ENCODE measurements at places on chromosomes 5 and 9.

DNA sequence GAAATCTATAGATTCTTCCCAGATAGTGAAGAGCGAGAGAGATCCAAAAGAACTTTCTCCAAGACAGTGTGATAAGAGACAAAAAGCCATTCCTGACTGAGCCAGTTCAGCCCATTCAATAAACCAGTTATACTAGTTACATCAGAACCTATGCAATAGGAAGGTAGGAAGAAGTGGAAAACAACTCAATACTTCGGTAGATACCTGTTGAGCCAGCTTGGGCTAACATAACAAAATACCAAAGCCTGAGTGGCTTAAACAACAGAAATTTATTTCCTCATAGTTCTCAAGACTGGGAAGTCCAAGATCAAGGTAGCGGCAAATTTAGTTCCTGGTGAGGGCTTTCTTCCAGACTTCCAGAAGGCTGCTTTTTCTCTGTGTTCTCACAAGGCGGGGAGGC lies 214.5 kb upstream of the GRAMD2B start:
- DNase-seq: no peak

GRCh38 chr5:54702470-54702869 lies 184.9 kb downstream of the SNX18 start:
- DNase-seq: no peak

GRCh38 chr9:14296495-14297113 lies 17.3 kb downstream of the NFIB start:
- DNase-seq: no peak

DNA sequence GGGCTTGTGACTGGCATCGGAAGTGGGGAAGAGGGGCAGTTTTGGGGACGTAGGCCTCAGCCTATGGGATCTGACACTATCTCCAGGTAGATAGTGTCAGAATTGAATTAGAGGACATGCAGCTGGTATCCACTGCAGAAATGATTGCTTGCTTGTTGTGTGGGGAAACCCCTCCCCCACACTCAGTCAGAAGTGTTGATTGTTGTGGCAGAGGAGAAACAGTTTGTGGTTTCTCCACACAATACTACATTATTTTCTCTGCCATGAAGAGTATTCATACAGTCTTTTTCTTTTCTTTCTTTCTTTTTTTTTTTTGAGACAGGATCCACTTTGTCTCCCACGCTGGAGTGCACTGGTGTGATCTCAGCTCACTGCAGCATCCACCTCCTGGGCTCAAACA lies 113.9 kb downstream of the ARRDC3 start:
- DNase-seq: no peak

DNA sequence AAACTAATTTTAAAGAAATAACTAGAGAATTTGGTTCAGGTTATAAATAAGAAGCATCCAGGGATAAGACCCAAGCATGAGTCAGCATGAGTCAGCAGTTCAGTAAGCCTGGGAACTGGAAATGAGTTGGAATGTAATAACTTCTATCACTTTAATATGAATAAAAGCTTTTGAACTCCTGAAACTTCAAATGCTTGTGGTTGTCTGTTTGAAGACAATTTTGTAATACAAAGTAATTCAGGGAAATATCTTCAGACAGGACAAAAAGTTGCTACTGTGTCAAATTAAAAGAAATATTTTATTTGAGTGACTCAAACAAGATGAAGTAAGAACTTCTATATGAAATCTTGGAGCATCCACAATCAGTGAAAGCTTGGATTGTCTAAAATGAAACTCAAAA lies 331.2 kb upstream of the DAB2 start:
- DNase-seq: peak; percentile 98

DNA sequence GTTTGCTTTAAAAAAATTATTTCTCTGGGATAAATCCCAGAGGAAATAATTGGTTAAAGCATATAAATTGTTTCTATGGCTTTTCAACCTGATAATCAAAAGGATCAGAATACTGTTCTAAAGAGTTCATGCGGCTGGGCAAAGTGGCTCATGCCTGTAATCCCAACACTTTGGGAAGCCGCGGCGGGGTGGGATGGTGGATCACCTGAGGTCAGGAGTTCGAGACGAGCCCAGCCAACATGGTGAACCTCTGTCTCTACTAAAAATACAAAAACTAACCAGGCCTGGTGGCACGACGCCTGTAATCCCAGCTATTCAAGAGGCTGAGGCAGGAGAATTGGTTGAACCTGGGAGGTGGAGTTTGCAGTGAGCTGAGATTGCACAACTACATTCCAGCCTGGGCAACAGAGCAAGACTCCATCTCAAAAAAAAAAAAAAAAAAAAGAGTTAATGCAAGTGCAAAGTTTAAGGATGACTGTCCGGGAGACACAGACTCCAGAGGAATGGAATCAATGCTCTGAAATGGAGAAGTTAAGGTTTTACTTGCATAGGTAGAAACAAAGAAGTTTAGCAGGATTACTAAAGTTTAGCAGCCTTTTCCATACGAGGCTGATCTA lies 16.6 kb upstream of the GRHPR start:
- no peak for DNase-seq

DNA sequence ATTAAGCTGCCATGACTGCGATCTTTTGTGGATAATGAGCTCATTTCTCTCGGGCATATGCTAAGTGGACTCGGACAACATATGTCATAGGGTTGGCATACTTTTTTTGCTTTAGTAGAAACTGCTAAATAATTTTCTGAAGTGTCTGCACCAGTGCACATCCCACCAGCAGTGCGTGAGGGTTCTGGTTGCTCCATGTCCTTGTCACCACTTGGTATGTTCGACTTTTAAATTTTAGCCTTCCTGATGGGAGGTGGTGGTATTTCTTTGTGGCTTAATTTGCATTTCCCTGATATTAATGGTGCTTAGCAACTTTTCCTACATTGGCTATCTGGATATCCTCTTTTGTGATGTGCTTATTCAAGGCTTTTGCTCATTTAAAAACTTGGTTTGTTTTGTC lies 57.8 kb upstream of the NRARP start:
- DNase-seq: no peak

- no peak for DNase-seq
These were observed 183.3 kb upstream of the DMAC1 start for GRCh38 chr9:7982907-7983306.

GRCh38 chr5:79168031-79168430 lies 56.4 kb downstream of the BHMT start:
- DNase-seq: no peak

- no peak for DNase-seq
These were observed 24.7 kb upstream of the TIFAB start for GRCh38 chr5:135476615-135477581.

GRCh38 chr5:171258737-171259415 lies 50.2 kb upstream of the TLX3 start:
- no peak for DNase-seq

DNA sequence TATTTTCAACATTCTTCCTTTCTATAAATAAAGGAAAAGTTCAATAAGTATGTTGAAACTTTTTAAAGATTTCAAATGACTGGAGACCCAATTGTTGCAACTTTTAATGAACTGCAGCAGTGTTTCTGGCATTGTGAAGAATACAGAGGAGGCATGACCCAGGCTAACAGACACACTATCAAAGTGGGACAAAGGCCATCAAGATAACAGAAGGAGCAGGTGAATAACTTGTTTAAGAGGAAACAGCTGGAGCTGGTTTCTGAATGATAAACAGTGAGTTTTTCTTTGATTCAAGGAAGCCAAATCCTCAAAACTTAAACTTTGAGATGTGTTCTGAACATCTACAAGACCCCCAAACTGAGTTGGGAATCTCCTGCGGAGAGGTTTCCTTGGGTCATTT lies 734.6 kb downstream of the TLR4 start:
- DNase-seq: no peak

DNA sequence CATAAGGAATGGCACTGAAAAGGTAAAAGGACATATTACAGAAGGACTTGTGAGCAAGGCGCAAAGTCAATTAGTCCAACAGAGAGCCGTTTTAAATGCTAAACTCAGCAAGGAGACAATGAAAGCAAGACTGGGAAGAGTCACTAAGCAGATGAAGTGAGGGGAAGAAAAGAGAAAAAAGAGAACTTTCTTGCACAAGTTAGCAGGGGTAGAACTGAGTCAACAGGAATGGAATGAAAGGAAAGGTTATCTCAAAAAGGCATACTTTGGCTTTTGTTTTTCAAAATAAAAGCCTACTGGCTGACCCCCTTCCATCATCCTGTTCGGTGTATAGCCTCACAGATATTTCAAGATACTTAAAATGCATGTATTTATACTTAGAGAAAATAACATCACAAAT lies 75.0 kb downstream of the NR6A1 start:
- DNase-seq: peak; percentile 30

- DNase-seq: no peak
These were observed 349.0 kb upstream of the FAM174A start for GRCh38 chr5:100186181-100186580.

DNA sequence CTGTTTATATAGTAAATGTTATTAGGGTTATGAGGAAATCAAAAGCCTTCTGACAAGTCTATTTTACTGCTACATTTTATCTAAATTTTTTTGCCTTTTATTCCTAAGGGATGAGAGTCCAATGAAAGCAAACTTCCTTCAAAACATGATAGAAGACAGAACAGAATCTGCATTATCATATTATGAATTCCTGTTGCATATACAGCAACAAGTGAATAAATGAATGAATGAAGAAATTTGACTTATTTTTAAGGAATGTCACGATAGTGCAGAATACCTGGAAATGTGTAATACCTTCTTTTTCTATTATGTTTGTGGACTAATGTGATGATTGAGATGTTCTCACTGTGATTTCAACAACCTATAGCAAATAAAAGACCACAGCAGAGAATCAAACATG lies 13.5 kb upstream of the CAMLG start:
- no peak for DNase-seq

DNA sequence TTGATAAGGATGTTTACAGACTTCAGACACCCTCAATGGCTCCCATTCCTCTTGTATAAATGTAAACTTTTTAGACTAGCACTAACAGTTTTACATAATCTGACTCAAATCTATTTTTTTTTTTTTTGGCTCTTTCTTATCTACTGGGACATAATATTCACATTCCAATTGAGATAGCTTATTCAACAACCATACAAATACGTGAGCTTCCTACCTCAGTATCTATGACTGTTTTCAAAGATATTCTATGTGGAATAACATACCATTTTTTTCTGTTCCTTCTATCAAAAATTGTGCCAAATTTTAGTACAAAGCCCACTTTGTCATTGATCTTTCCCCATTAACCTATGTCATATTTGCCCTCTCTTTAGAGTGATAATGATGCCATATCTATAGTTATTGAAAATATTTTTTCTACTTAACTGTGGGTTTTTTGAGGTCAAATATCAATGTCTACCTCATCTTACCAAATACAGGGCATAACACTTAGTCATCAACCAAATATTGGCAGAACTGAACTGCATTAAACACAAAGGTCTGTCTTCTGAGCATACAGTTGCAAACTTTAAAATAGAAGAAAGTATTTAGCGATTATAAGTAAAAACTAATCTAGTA lies 482.6 kb downstream of the PTPRD start:
- DNase-seq: peak; percentile 21

DNA sequence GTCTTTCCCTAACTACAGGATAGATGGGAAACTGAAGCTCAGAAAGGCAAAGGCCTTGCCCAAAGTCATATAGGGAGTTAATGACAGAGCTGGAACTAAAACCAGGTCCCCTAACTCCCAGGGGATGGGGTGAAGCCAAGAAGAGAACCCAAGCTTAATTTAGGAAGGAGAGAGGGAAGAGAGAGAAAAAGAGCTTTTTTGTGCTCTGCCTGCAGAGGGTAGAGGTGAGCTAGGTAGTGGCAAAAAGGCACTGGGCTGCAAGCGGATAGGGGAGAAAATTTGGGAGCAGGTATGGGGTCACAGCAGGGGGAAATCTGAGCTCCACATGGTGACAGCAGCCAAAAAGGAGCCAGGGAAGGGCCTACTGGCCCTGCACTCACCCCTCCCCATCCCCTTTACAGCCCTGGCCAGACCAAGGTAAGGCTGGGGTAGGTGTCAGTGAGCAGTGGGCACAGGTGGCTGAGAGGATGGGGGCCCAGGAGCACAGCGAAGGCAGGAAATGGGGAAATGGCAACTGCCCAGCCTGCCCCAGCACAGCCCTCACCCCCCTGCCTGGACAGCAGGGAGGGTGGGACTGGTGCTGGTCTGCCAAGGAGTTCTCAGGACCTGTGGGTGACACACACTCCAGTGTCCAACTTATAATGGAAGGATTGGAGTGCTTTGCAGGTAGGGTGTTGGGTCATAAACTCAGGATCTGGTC lies 3.3 kb downstream of the ENHO start:
- DNase-seq: no peak

- DNase-seq: no peak
These were observed 441.1 kb upstream of the RORB start for GRCh38 chr9:74056023-74056422.

DNA sequence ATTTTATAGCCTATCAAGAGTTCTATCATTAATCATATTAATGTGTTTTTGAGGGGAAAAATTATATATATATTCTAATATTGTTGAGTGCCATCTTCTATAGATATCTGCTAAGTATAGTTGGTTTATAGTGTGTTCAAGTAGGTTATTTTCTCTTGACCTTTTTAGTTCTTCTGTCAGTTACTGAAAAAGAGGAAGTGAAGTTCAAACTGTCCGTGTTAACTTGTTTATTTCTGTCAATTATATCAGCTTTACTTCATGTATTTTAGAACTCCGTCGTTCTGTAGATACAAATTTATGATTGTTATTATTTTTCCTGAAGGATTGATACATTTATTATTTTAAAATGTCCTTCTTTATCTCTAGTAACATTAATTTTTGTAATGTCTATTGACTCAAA lies 1209.1 kb downstream of the CDH12 start:
- no peak for DNase-seq

GRCh38 chr9:123550797-123551196 lies 194.8 kb downstream of the CRB2 start:
- no peak for DNase-seq

DNA sequence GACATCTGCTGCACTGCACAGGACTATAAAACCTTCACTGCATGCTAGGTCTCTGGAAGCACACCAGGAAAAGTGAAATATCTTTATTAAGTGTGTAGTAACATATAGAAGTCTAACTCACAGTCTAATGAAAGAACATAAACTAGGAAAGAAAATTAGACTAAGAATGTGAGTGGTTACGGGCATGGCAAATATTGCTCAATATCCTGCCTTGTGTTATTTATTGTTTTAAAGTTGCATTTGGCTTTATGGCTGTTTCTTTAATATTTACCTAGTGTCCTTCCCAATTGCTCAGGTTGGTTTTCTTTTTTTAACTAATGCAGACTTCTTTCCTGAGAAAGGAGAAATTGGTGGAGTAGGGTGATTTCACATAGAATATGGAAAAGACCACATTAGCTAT lies 342.4 kb downstream of the KIAA0825 start:
- no peak for DNase-seq

GRCh38 chr5:133698646-133699526 lies 86.5 kb upstream of the FSTL4 start:
- no peak for DNase-seq

DNA sequence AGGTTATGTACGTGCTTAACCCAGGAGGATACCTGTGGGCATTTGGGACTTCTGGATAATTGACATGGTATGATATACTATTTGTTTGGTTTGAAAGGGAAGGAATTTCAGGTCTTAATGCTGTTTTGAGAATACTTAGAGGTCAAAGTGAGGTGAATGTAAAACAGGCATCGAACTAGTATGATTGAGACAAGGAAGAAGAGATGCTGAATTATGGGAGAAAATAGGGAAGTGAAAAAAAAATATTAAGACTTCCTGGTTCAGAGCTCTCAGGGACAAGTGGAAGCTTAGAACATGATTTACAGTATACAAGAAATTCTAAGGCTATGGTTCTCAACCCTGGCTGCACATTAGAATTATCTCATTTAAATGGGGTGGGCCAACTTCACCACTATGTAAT lies 115.3 kb downstream of the CD180 start:
- no peak for DNase-seq
